ENCODE measurements at places on chromosomes 7 and 10. TPM values are rescaled to one million over a fixed set of nuclear protein-coding genes. Genes with fewer than 3 reads are reported as not detected.
A peak's percentile ranks its signal among the peaks of the same experiment; 100 is the strongest.

DNA sequence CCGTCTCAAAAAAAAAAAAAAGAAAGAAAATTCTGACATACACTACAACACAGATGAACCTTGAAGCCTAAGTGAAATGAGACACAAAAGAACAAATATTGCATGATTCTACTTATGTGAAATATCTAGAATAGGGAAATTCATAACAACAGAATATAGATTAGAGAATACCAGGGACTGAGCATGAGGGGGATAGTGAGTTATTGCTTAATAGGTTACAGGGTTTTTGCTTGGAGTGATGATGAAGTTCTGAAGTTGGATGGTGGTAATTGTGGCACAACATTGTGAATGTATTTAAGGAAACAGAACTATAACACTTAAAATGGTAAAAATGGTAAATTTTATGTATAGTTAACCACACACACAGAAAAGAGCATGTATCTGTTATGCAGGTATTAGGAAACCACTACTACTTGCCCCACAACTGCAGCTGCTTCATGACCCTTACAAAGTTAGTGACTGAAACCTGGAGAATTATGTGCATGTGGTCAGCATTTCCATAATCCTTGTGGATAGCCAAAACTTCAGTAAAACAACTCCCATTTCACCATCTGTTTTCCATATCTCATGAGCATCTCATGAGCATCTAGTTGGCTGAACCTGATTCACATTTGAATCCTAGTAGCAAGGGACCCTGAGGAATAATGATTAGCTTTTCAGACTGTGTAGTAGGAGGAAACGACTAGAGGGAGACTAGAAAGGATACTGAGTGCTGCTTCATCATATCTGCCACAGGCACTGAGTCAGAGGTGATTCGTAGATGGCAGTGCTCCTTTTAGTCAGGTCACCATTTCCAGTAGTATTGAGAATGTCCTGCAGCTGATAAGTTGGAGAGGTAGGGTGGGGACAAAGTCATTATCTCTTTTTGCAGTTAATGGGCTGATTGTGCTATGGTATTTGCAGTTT is 26.3 kb downstream of the SAMD8 start:
- no peak for DNase-seq

DNA sequence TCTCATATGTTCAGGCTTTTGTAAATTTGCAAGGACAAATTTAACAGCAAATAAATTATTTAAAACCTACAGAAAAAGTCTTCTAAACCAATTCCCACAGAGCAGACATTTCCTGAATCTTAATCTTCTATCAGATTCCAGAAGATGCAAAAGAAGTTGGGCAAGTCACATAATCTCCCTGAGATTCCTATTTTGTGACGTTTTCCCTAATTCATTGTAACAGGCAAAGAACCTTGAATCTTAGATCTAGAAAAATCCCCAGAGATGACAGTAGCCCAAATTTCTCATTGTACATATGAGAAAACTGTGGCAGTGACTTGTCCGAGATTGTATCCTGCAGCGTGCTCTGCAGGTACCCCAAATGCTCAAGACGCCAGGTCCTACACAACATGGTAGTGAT is 4.9 kb downstream of the ITPRID1 start:
- no peak for DNase-seq

- DNase-seq, result no peak
Observed at GRCh38 chr10:35340975-35341374, 4.7 kb downstream of the CCNY start.

GRCh38 chr7:101167645-101168411 is 2.5 kb upstream of the VGF start:
- DNase-seq, result no peak

DNA sequence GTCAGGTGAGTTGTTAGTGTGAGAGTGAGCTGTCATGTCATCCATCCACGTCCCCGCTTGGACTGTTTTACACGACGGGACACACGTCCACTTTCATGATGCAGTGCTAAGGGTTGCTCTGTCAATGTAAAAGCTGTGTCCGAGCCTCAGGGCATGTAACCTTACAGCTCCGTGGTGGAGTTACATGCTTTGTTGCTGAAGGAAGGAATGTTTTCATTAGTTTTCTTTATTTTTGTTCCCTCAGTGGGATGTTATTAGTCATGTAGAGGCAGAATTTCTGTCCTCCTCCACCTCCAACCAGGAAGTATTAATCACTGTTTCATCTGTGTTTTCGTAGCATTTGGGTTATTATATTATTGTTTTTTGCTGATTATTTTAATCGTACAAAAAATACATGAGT is 88.6 kb downstream of the NRG3 start:
- DNase-seq, result no peak

DNA sequence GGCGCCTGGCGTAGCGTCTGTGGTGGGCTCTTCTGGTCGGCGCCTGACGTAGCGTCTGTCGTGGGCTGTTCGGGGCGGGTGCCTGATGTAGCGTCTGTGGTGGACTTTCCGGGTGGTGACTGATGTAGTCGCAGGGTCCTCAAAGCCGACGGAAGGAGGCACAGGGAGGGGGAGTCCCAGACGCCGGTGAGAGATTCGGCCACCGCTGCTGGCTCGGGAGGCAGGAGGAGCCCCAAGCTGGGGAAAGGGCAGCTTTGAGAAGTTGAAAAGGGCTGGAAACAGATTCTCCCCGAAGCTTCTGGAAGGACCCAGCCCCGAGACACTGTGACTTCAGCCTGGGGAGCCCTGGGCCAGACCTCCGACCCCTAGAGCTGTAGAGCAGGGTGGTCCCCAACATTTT is 105.7 kb downstream of the DNAJB6 start:
- no peak for DNase-seq

GRCh38 chr7:156940421-156941122 is 8.9 kb upstream of the NOM1 start:
- DNase-seq, result no peak

GRCh38 chr7:73663033-73663432 is 4.6 kb upstream of the VPS37D start:
- DNase-seq, result no peak

DNA sequence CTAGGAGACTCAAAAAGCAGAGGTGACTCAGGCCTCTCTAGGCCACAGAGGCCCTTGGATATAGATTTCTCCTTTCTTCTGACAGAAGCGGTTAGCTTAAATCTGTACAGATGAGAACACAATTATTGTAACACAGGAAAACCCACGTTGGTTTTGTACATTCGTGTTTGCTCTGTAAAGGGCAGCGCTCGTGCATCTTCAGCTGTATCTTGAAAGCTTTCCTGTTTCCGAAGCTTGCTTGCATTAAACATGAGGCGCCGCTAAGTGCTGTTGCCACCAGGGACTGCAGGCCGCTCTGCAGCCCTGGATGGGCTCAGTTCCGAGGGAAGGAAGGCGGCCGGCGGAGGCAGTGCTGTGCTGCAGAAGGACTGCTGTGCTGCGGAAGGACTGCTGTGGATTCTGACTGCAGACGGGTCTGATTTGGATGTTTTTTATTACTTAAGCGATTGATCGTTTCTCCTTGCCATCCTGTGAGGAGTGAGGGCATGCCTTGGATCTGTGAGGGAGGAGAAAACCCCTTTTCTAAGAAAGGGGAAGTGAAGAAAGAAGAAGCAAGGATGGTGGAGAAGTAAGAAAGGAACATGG is 53.3 kb downstream of the FHIP2A start:
- DNase-seq, result no peak

DNA sequence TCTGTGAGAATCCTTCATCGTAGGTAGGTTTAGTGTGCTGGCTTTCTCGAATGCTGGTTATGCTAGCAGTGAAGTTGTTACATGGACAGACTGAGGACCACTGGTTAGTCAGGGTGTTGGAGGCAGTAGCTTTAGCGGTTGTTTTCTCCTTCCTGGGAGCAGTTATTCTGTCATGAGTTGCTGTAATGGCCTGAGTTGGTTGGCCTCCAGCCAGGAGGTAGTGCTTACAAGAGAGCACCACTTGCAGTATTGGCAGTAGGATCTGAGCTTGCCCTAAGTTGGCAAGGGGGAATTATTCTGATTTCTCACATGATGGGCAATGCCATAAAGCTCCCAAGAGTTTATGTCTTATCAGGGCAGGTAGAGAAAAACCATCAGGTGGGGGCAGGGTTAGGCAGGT is 58.0 kb downstream of the IPMK start:
- DNase-seq, result no peak

DNA sequence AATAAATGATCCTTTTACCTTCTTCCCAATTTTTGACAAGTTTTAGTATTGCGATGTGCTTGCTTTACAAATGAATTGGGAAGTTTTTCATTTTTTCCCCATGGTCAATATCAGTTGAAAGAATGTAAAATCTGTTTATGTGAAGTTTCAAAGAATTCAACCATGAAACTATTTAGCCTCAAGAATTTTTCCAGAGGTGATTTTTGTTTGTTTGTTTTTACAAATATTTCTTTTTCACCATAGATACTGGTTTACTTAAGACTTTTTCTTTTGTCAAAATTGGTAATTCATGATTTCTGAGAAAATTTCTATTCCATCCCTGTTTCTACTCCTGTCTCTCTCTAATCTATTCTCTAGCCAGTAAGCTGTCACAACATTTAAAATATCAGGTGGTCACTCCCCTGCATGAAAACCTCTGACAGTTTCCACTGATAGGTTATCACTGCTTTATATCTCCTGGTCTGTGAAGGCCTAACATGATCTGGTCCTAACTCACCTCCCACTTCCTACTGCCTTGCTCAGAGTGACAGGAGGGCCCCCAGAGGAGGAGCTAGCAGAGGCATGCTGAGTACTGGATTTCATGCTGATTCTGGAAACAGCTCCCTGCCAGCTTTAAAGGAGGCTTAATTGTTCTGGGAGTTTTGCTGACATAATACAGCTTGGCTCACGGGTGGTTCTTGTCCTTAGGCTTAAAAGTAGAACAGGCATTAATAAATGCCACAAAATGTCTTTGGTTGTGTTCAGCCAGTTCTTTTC is 7.6 kb upstream of the ARMS2 start:
- no peak for DNase-seq

GRCh38 chr7:2558629-2559282 is at the start of gene IQCE:
Gene IQCE, plus strand, starts transcription at chr7:2558979. Its CDS starts 203 bp downstream, at chr7:2559182.
- DNase-seq, result peak; percentile 91

GRCh38 chr10:126519185-126519584 is 130.9 kb upstream of the ADAM12 start:
- no peak for DNase-seq

GRCh38 chr7:141452911-141453310 is 98.3 kb upstream of the AGK start:
- DNase-seq, result no peak

DNA sequence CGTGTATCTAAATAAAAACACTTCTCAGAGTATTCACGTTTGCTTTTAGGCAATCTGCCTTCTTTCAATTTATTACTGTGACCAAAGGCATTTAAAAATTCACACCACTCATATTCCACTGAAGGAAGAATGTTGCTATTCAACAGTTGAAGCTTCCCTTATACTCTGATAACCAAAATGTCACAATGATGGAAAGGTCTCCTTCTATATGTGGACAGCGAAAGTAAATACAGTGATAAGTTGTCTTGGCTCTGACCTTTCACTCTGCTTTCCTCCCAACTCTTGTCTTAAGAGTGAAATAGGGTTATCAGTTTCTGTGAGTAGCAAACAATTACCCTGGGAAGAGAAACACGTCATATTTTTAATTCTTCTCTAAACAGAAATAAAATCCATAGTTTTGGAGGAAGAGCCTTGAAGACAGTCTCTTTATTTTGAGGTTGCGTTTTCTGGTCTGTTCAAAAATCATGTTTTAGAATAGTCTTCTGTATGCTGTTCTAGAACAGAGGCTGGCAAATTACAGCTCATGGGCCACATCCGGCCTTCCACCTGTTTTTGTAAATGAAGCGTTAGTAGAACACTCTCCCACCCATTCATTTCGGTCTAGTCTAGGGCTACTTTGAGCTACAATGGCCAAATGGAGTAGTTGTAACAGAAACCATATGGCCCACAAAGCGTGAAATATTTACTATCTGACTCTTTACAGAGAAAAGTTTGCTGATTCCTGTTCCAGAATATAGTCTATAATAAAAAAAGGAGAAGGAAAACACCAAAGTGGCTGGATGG is 41.3 kb downstream of the ETV1 start:
- DNase-seq, result no peak

GRCh38 chr7:51128545-51129435 is 187.8 kb downstream of the COBL start:
- no peak for DNase-seq

GRCh38 chr7:98562871-98563495 is 54.1 kb upstream of the NPTX2 start:
- DNase-seq, result no peak

DNA sequence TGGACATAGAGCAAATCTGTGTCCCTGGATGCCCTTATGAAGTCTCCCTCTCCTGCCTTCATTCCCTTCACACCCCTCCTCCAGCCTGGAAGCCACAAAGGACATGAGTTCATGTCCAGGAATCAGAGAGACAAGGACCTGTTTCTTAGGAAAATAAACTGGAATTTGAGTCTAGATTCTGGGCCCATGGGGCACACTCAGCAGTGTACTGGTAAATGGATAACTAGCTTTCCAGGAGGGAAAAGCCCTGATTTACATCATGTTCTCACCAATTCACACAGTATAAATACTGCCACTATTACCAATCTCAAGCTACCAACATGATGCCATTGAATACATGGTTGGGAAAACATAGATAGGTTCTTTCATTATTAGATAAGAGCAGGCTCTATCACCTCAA is 9.9 kb downstream of the FAM237B start:
- no peak for DNase-seq

DNA sequence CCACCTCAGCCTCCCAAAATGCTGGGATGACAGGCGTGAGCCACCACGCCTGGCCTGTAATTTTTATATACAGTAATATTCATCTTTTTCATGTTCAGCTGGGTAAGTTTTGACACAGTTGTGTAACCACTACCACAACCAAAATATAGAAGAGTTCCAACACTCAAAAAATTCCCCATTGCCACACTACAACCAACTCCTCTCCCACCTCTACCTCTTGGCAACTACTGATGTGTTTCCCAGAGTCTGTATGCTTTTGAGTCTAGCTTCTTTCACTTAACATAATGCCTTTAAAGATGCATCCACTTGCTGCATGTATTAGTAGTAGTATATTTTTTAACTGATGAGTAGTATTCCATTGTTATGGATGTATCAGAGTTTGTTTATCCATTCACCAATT is 90.7 kb downstream of the SRPK2 start:
- no peak for DNase-seq

The LLCFC1 gene
- total RNA-seq, result not detected

The CPEB3 gene
- 0.65 TPM for total RNA-seq

The WEE2 gene
- 0.03 TPM for total RNA-seq

The HABP2 gene
- not detected for total RNA-seq

The CDH23 gene
- total RNA-seq, result 0.63 TPM

All from HT-29 (cell line).